ENCODE measurements at places on chromosomes 6 and 20.

- DNase-seq: no peak
Measured at GRCh38 chr20:32010101-32010500, at the start of gene CCM2L. Gene CCM2L (plus strand): TSS chr20:32010438. CDS start chr20:32010455, 17 bp downstream.

GRCh38 chr6:48101290-48101689 lies 9.7 kb downstream of the PTCHD4 start:
- DNase-seq: no peak

DNA sequence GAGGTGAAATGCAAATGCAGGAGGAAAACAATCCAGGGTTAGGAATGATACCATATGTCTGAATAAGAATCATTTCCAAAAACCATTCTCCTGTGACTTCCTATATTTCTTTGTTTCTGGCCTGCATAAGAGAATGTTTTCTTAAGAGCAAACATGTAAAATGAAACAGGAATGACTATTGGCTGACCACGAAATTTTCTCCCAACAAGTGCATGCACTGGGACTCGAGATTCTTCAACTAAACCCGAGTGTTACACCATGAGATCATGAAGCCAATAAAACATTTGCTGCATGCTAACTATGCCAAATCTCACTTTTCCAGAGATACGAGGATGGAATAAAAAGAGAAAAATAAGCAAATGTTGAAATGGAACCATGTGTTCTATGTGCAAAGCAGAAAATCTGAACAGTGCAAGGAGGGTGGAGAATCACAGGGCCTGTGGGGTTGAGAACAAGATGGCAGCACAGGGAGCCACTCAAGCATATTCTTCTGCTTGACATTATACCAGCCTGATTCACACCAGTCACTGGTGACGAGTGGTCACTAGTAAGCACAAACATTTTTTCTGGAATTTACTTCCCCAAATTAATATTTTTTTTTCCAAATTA lies 212.2 kb upstream of the FOXA2 start:
- no peak for DNase-seq

- no peak for DNase-seq
Measured at GRCh38 chr6:35179901-35180535, 33.7 kb upstream of the SCUBE3 start.

GRCh38 chr20:23625236-23625964 lies 12.4 kb downstream of the CST3 start:
- no peak for DNase-seq

GRCh38 chr6:14269436-14269835 lies 151.9 kb downstream of the CD83 start:
- no peak for DNase-seq

DNA sequence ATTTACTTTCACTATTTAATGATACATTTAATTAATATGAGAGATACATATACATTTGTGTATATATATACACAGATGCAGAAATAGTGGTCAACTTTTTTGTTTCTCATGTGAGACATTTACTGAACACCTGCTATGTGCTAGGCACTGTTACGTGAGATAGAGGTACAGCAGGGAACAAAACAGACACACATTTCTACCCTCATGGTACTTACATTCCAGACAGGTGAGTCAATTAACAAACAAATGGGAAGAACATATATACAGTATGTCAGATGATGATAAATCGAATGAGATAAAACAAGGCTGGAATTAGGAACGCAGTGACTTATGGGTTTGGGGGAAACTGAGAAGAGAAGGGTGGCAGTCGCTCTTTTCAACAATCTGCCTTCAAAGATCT lies 5.1 kb downstream of the TFB1M start:
- DNase-seq: no peak

GRCh38 chr20:35559042-35559693 lies 17.3 kb downstream of the ERGIC3 start:
- DNase-seq: no peak

DNA sequence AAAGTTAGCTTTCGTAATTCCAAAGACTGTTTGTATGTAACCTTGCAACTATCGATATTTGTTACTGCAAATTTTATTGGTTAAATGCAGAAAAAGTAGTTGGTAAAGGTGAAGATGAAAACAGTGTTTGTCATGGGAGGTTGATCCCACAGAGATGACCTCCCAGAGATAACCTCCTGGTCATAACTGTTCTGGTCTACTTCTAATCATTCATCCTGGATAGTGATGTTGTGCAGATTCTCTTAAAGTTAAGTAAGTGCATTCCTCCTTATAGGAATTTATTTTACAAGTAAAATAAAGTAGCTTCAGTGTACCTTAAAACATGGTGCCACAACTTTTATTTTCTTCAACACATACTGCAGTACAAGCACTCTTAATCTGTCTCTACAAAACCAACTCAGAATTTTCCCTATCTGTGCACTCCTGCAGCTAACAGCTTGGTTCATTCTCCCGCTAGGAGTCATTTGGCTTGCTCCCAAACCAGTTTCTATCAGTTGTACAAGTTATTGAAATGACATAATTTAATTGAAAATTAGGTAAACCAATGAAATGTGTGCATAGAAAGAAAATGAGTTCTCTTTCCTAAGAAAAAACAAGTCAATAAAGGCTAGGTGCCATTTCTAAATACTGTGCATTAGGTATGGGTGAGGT lies 19.2 kb downstream of the METTL24 start:
- DNase-seq: no peak

All from stimulated activated CD4-positive, alpha-beta T cell treated with anti-CD3 and anti-CD28 coated beads, Interleukin-1b, Interleukin-23, amount 100 ng/mL, for 4 hours (primary cell).